HAP-1 (cell line): ENCODE measurements at places on chromosomes 6 and 20.

DNA sequence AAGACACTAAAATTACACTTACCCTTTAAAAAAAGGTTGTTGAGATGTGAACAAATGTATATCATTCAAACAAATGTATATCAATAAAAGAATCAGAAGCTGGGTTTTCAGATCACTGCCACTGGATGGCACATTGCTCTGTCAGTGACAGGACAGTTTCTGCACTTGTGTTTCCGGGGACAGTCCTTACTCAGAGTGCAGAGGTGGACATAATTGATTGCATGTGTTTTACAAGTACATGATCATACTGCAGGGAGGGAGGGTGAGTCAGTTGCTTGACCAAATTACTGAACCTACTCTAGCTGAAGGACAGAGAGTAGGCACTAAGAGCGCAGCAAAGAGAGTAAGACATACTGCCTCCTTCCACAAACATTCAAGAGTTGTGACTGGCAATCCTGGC is 302.3 kb downstream of the TENT5A start:
- DNase-seq, result no peak

DNA sequence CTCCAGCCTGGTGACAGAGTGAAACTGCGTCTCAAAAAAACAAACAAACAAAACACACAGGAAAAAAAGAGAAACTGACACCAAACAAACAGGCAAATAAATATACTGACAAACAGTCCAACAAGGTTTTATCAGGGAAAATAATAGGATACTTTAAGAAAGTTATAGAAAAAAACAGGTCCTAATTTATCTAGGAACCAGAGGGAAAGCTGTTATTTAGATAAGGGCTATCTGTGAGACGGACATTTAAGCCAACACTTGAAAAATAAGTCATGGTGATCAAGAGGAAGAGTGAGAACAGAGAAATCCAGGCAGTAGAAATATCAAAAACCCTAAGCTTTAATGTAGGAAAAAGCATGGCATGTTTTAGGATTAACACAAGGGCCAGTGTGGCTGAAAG is 68.9 kb downstream of the FAM217A start:
- DNase-seq, result no peak

- DNase-seq, result no peak
These were observed 99.3 kb downstream of the LRRC1 start for GRCh38 chr6:53894091-53894490.

DNA sequence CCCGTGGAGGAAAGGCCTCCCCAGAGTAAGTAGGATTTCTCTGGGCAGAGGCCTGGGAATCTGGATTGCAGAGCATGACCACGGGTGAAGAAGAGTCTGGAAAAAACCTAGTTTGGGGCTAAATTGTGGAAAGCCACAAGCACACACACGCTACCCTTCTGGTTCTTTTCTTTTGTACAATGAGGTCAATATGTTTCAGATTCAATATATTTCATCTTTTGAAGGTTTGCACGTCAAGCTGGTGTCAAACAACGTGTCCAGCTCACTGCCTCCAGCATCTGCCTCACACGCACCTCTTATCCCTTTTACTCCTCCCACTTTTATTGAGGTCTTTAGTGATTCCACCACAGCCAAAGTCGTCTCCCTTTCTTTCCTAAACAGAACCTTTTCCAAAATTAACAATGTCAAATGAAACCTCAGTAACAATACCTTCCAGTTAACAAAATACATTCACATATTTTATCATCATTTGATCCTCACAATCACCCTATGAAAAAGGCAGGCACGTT is 773 bp upstream of the EPB41L2 start:
- DNase-seq, result no peak

- no peak for DNase-seq
These were observed 15.2 kb upstream of the SSR1 start for GRCh38 chr6:7328243-7328642.

DNA sequence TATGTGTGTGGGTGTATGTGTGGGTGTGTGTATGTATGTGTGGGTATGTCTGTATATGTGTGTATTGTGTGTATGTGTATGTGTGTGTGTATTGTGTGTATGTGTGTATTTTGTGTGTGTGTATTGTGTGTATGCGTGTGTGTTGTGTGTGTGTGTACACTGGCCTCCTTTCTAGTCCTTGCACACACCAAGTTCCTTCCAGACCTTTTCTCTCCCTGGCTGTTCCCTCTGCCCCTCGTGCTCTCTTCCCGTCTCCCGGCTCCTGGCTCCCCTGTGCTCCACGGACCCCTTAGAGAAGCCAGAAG is 11.4 kb downstream of the VSTM2L start:
- no peak for DNase-seq

DNA sequence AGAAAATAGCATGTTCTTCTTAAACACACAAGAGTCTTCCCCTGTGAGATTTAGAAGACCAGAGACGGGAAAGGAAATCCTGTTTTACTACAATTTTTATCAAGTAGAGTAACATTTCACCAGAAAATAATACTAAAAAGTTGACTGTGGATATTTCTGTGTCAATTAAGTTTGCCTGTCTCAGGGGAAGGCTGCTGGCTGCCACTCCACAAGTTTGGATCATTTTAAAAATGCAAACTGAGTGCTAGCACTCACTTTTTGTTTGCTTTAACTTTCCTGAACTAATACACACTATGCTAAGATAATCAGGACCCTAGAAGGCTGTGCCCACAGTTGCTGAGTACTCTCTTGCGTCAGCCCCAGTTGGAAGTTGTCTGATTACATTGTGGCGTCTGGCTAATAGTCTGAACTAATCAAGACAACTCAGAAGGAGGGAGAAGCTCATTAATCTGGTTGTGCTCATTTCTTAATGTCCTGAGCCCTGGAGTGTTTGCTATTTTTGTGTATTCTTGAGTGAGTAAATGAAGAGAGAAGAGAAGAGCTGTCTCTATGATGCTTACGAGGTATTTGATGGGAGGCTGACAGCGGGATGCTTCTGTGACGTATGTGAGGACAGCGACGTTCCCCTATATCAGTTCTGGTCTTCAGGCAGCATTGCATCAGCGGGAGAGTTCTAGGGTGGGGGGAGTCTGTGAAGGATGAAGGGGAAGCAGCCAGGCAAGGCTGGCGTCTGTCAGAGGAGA is 664.2 kb downstream of the QKI start:
- DNase-seq, result no peak

DNA sequence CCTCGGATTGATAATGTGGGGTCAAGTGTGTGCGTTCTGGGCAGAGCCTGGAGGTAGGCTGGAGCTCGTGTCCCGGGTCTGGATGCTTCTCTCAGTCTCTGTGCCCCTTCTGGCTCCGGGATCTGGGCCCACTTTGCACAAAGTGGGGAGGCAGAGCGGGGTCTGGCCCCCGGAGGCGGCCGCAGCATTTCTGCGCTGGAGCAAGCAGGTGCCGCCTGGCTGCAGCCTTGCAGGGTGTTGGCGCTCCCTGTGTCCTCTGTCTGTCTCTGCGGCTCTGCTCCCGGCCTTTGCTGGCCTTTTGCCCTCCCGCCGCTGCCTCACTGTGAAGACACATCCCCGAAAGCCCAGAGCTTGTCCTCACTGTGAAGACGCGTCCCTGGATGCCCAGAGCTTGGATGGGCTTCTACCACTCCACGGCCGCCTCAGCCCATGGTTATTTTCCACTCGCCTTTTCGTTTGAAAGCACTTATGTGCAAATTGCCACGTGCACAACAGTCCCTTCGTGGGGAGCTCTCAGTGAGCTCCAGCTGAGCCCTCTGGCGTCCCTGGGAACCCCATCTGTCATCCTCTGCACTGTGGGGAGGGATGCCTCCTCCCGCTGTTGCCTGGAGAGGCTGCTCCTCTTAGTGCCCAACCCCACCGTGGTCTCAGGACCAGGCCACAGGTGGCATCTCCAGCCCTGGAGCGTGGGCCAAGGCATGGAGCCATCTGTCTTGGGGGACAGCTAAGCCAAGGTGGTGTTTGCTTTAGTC is 17.4 kb downstream of the SLCO4A1 start:
- DNase-seq, result no peak

DNA sequence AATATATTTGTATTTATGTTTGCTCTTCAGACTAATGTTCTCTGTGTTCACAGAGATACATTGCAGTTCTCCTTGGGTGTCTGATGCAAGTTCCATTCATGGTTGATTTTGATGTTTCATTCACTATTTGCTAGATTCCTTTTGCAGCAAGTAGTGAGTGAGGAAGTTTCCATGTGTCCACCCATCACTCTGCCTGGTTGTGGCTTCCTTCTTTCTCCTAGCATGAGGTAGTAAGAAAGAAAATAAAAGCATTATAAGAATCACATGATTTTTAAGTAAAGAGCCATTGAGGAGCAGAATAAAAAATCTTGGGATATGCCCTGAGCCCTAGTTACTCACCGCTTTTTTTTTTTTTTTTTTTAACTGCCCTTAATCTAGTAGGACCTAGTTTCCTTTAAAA is 8.7 kb downstream of the SASH1 start:
- DNase-seq, result no peak

GRCh38 chr6:77180326-77180725 is 283.0 kb downstream of the HTR1B start:
- DNase-seq, result no peak

GRCh38 chr20:62622877-62623487 is 19.3 kb upstream of the SLCO4A1 start:
- no peak for DNase-seq

- no peak for DNase-seq
These were observed 16.7 kb upstream of the MAPRE1 start for GRCh38 chr20:32803092-32803491.

- DNase-seq, result no peak
These were observed 28.9 kb upstream of the MTRF1L start for GRCh38 chr6:153031335-153031955.

DNA sequence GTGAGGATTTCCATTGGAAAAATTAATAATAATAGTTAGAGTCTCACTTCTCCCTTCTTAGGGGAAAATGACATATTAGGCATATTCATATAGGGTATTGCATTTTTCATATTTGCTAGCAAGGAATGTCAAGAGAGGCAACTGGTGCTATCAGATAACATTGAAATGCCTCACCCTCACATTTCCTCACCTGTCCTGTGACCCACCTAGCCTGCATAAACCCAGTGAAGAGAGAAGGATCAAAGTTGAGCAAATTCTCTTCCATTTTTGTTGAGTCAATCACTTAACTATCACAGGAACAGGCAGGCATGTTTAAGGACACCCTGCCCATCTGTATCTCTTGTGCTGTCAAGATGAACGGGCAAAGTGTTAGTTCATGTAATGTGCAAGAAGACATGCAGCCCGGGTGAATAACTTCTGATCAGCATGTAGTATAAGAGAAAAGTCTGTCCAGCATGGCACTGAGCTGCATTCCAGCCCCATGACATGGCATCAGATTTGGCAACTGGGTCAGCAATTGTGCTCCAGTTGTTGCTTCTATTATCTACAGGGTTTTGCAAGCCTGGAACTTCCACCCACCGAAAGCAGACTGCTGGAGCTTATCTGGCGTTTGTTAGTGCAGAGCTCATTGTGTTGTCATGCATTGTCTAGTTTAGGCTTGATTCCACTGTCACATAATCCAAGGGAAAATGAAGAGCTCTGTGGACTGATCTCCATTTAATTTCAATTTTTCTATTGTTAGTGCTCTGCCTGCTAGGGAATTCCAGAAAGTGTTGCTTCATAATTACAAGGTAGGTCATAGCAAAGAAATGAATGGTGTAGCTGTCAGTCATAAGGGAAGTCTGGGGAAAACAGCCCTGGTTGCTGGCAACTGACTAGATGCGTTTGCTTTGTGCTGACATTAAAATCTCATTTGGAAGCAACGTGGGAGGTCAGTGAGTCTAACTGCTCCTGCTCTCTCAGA is 138.4 kb upstream of the TNFAIP3 start:
- DNase-seq, result peak; percentile 38

GRCh38 chr6:106674541-106675229 is 45.3 kb downstream of the QRSL1 start:
- no peak for DNase-seq

DNA sequence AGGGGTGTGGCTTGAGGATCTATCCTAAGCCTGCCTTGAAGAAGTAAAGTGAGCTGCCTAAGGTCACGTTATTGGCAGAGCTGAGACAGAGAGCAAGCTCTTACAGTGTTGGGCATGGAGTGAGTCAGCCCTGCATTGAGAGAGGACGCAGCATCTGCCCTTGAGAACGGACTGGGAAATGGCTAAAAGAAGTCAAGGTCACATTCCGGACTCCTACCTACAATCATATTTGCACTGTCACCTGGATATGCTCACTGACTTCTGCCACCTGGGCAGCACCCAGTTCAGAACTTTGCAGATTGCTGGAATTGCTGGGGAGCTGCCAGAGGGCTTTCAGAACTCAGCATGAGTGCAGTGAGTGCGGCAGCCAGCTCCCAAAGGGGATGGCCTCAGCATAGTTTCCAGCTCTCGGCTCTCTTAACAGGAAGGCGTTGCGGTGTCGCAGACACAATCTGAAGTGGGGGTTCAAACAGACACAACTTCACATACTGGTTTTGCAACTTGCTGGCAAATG is 199.3 kb upstream of the SGK1 start:
- no peak for DNase-seq

GRCh38 chr6:20366082-20366830 is 35.4 kb upstream of the E2F3 start:
- DNase-seq, result no peak

DNA sequence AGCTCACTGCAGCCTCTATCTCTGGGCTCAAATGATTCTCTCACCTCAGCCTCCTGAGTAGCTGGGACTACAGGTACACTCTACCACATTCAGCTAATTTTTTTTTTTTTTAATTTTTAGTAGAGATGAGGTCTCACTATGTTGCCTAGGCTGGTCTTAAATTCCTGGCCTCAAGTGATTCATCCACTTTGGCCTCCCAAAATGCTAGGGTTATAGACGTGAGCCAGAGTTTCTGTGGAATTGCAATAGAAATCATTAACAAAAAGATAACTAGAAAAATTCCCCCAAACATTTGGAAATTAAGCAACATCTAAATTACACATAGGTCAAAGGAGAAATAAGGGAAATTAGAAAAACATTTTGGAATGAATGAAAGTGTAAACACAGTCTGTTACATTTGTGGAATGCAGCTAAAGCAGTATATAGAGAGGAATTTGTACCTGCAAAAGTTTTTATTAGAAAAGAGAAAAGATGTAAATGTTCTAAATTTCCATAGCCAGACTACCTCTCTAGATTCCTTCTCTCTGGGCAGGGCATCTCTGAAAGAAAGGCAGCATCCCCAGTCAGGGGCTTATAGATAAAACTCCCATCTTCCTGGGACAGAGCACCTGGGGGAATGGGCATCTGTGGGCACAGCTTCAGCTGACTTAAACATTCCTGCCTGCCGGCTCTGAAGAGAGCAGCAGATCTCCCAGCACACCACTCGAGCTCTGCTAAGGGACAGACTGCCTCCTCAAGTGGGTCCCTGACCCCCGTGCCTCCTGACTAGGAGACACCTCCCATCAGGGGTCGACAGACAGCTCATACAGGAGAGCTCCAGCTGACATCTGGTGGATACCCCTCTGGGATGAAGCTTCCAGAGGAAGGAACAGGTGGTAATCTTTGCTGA is 51.3 kb downstream of the ATRN start:
- DNase-seq, result no peak

GRCh38 chr6:166540631-166541331 is 45.7 kb downstream of the RAMACL start:
- no peak for DNase-seq

- no peak for DNase-seq
These were observed 164.3 kb upstream of the TFAP2D start for GRCh38 chr6:50549026-50549425.

DNA sequence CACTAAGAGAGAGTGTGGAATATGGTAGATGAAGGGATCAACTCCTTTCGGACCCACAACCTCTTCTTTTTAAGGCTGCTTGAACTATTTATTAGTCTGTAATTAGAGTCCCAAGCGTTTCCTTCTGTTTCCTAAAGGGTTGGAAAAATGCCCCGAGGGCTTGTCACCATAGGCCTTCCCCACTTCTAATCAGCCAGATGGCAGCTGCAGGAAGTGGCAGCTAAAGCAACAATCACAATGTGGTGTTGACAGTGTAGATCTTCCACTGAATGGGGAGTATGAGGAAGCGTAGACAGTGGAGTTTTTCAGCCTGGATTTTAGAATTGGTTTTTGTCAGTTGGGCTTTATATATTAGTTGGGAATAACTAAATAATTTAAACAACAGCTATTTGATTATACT is 40.6 kb downstream of the SLC35D3 start:
- peak; percentile 25 for DNase-seq
